ENCODE measurements at places on chromosomes 2 and 18.

DNA sequence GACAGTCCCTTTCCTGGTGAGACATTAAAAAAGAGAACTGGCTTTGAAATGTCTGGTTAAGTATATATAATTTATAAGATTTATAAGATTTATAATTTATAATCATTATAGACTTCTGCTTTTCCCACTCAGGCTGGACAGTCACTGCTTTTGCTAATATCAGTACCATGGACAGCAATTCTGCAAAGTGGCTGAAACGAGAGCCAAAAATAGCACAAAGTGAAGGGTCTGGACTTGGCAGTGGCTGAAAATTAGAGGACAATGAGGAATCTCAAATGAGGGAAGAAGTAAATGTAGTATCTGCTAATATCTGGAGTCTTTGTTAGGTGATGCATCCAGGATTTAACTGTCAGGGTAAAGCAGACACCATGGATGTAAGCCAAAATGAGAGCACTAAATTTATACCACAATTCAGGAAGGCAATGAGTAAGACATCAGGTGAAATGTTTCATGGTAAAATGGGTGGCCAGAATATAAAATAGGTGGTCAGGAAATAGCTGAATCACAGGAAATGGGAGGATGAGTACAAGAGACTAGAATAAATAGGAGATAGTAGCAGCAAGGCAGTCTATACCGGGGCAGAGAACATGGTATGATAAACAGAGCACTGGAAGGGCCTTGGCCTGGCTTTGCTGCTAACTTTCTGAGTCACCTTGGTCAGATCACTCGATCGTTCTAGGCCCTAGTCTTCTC lies 39.6 kb upstream of the BOD1L2 start:
- DNase-seq = no peak

DNA sequence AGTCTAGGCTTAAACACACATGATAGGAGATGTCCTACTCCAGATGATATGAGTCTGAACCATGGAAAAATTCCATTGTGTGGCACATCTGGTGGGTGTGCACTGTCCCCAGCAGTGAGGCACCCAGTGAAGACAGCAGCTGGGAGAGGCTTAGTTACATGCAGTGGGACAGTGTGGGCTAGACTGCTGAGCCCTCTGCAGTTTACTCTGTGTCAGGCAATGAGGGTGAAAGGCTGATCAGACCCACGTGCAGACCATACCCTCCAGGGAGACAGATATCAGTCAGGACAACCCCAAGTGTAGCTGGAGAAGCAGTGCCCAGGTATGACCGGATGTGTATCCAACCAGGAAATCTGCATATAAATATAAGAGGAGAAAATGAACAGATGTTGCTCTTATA lies 13.4 kb downstream of the IL37 start:
- no peak for DNase-seq

- DNase-seq = no peak
Measured at GRCh38 chr18:32324181-32324580, 134.3 kb downstream of the MEP1B start.

- DNase-seq = no peak
Measured at GRCh38 chr2:52141076-52141475, 1109.1 kb upstream of the NRXN1 start.

DNA sequence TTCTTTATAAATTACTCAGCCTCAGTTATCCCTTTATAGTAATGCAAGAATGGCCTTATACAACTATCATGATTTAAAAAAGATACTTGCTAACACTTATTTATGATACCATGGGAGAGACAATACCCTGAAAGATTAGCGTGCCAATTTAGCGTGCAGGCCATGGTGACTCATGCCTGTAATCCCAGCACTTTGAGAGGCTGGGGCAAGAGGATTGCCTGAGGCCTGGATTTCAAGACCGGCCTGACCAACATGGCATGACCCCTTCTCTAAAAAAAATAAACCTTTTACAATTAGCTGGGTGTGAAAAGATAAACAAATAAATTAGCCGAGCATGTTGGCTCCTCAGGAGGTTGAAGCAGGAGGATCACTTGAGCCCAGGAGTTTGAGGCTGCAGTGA lies 493.4 kb upstream of the FSIP2 start:
- no peak for DNase-seq

GRCh38 chr2:205714058-205714776 lies 31.9 kb downstream of the NRP2 start:
- no peak for DNase-seq

DNA sequence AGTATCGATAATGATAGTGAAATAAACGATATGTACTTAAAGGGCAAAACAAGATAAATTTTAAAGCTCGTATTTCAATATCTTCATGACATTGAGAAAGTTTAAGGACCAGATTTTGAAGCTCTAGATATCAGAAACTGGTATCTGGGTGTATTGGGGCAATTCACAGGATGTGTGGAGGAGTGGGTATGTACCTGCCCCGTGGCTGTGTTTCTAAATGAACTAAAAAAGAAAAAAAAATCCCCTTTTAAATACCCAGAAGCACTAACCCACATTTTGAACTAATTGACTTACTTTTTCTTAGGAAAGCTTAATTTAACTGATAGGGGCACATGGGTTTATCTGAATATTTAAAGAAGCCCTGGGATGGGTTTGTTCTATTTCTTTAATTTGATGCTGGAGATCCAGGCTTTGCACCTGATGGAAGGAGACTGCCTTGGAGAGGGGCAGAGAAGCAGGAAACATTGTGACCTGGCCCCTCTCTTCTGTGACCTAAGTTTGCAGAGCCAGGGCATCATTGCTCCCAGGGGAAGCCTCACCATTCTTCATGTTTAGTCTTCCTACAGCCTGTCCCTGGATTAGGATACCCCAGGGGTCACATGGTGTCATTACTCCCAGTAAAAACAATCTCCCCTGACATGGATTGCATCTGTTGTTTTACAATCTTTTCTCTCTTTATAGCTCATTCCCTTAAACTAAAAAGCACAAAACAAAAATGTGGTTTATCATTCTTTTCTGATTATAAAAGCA lies 7.6 kb upstream of the KCTD1 start:
- DNase-seq = no peak

DNA sequence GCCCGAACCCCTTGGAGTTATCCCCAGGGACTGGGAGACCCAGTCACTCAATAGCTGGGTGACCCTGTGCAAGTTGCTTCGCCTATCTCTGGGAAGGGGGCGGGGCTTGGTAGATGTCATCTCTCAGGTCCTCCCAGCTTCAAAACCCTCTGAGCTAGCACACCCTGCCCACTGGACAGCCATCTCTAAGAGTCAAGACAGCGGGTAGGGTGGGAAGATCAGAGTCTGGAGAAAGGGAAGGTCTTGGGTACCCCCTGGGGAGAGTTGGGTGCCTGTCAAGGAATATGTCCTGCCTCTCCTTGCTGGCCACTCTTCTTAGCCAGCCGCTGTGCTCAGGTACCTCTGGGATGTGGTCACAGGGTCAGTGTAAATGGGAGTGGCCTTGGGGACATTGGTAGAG lies 8.0 kb downstream of the GLI2 start:
- no peak for DNase-seq

- no peak for DNase-seq
Measured at GRCh38 chr2:169258045-169258601, 104.2 kb downstream of the LRP2 start.

GRCh38 chr2:14303366-14304115 lies 329.0 kb upstream of the LRATD1 start:
- DNase-seq = no peak

GRCh38 chr18:58990720-58991119 lies 126.0 kb downstream of the ZNF532 start:
- no peak for DNase-seq

DNA sequence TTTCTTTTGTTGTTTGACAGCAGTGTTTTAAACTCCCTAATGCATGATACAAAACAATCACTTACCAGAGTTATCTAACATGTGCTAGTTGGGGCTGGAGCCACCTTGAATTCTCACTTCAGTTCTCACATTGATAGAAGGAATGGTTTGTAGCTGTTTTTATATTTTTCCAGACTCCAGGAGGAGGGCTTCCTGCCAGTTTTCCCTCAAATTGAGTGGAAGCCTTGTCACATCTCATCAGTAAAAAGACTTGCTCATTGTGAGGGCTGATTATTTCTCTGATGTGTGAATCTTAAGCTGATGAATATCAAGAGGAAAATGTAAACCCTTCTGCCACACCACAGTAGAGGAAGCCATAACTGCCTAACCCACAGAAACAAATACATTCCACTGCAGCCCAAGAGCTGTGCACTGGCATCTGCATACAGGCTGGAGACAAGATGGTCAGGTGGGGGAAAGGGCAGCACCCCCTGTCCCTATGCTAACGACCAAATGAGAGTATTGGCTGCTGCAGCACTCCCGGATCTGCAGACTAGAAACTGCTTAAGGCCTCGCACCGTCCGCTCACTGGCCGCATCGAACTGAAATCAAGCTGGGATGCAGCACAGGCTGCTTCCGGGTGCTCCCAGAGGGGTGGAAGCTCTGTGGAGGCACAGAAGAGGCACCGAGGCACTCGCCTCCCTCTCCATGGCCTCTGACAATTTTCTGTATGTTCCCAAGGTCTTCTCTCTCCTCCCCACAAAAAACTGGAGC lies 73.7 kb upstream of the TPO start:
- no peak for DNase-seq

GRCh38 chr2:106561803-106562202 lies 74.6 kb downstream of the CD8B2 start:
- DNase-seq = no peak

DNA sequence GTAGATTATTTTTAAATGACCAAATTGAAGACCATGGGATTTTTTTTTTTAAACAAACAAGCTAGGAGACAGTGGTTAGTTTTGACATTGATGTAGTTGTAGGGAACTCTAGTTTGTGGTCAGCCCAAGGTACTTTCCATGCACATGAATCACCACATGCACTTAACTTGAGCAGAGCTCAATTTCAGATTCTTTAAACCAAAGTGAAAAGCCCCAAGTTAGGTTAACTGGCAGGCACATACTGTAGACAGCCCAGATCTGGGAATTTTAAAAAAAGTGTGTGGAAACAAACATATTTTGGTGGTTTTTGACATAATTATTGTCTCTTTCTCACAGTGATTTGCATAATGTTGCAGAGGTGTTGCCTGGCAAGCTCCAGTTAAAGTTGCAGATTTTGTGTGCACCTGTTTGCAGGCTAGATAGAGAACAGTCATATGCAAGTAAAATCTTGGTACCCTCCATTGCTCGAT lies 88.4 kb downstream of the BCL2L11 start:
- DNase-seq = no peak

DNA sequence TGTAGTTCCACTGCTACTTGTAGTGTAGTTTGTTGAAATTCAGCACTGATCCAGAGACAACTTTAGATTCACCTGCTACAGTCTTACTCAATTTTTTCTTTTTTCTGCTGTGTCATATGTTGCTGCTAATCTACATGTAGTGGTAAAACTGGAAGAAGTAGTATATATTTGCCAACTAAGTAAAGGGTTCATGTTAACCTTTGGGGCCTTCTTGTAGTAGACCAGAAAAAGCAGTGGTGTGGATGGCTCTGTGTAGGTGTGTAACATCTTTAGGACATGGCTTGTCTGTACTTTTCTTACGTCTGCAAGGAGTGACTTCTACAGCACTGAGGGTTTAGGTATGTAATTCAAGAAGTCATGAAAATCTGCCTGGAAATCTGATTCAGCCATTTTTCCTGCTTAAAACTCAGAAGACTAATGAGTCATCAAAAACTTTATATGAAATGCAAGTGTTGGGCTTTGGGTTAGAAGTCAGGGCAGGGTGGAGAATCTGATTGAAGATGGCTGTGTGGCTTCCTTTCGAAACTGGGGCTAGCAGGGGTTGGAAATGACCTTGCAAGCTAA lies 8.4 kb downstream of the PTPRM start:
- no peak for DNase-seq

DNA sequence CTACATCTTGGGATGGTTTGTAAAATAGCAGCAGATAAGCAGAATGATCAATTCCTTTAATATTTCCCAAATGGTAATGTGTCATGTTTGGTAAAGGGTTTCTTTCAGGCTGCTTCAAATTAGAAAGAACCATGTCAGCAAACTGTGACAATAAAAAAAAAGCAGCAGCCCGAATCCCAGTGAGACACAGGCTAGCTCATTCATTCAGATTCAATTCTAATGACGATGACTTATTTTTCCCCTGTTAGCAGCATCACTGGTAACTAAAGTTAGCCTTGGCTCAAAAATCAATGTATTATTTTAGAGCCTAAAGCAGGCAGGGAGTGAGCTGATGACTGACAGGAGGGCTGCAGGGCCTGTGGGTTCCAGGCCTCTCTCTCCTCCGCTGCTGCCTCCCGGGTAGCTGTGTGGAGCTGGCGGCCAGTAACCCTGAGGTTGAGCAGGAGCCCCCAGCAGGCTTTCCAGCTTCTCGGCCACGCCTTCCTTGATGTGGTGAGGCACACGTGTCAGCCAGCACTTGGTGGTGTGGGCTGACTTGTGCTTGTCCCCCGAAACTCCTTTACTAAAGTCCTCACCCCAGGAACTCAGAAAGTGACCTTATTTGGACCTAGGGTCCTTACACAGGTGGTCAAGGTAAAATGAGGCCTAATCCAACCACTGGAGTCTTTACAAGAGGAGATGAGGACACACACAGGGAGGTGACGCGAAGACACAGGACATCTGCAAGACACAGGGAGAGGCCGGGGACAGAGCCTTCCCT lies 120.5 kb upstream of the HS6ST1 start:
- DNase-seq = no peak

DNA sequence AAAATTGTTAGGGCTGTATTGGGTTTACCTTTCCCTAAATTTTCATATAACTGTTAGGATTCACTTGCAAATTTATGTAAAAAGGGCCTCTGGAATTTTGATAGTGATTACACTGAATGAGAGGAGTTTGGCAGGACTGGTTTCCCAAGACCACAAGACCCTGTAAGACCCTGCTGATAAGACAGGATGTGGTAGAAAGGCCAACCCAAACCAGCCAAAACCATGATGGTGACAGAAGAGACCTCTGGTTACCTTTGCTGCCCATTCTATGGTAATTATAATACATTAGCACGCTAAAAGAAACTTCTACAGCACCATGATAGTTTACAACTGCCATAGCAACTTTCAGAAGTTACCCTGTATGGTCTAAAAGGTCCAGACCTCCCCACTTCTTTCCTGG lies 8.3 kb upstream of the CASP10 start:
- DNase-seq = no peak

GRCh38 chr2:174812037-174812436 lies 47.8 kb upstream of the CHRNA1 start:
- no peak for DNase-seq

DNA sequence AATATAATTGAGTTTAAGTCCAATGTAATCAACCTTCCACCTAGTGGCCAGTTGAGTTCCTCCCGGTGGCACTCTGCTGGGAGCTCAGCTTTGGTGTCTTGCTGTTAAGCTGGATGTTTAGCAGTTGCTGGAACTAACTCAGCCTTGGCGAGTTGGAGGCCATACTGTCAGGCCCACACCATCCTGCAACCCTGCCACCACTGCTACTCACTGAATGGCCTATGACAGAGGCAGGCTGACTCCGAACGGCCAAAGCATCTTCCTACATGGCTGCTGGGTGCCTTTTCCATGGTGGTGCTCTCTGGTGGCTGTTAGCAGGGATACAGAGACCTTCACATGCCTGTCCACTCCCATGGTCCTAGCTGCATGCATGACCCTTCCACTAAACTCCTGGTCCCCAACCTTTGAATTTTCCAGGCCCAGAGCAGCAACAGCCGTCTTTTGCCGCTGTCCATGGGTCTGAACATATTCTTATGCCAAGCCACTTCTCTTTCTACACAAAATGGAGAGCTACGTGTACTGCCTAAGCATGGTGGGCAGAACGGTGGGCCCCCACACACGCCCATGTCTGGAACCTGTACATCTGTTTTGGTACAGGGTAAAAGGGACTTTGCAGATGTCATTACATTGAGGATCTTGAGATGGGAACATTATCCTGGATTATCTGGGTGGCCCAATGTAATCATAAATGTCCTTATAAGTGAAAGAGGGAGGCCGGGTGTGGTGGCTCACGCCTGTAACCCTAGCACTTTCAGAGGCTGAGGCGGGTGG lies 15.0 kb upstream of the TRAF3IP1 start:
- DNase-seq = no peak

Data from cortex of kidney (tissue), 1 donor.